Smooth muscle cell of trachea (primary cell): ENCODE measurements at places on chromosomes 13 and 19. TPM values are rescaled to one million over a fixed set of nuclear protein-coding genes. Genes with fewer than 3 reads are reported as not detected.

Gene APOC4
- not detected in 2 replicates for total RNA-seq

Gene HIPK4
- total RNA-seq, result 0.17 TPM in 1 of 2 replicates, not detected in the other

Gene ZSWIM9
- 4.9 and 6.0 TPM in 2 replicates for total RNA-seq

Gene CATSPERD
- not detected in 2 replicates for total RNA-seq

Gene ZNF878
- 0.29 TPM in 1 of 2 replicates, not detected in the other for total RNA-seq

Gene CGB5
- not detected in 2 replicates for total RNA-seq

Gene ADM5
- 0.44 and 0.83 TPM in 2 replicates for total RNA-seq

Gene PSG11
- total RNA-seq, result not detected in 2 replicates

Gene ZNF440
- 10.4 and 14.5 TPM in 2 replicates for total RNA-seq

Gene TLE2
- total RNA-seq, result 1.2 and 3.6 TPM in 2 replicates
